ENCODE measurements at places on chromosomes 16 and 17. TPM values are rescaled to one million over a fixed set of nuclear protein-coding genes. Genes with fewer than 3 reads are reported as not detected.
A peak's percentile ranks its signal among the peaks of the same experiment; 100 is the strongest.

Gene FOXC2
- total RNA-seq = 2.2 TPM

Gene HOXB3
- 1.5 TPM for total RNA-seq

Gene PPY
- total RNA-seq = not detected

Gene KLHL10
- 0.36 TPM for total RNA-seq

Gene GDPD1
- 1.1 TPM for total RNA-seq

GRCh38 chr16:75267631-75268264 lies 16.3 kb upstream of the BCAR1 start:
- DNase-seq = peak; percentile 98

DNA sequence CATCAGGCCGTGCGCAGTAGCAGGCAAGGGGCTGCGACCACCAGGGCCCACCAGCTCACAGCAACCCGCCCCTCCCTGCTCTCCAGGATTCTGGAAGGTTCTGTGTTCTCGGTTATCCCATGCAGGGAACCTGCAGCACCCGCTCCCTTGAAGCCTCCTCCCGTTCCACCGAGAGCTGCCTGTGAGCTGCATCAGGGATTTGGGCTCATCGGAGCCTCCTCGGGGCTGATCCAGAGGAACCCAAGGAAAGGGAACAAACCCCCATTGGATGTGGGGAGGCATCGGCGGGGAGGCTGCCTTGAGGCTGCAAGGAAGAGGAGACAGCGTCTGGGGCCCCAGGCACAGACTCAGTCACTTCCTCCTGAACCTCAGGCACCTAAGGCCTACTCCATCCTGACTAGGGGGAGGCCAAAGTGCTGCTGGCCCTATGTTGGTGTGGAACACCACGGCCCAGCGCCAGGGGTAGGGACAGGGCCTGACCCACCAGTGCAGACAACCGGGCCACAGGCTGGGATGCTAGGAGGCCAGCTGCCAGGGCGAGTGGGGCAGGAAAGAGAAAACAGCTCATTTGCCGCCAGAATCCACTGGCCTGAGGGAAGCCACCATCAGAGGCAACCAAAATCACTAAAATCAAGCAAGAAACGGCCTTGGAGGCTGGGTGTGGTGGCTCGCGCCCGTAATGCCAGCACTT lies 14.4 kb upstream of the LGALS3BP start:
- peak; percentile 90 for DNase-seq

DNA sequence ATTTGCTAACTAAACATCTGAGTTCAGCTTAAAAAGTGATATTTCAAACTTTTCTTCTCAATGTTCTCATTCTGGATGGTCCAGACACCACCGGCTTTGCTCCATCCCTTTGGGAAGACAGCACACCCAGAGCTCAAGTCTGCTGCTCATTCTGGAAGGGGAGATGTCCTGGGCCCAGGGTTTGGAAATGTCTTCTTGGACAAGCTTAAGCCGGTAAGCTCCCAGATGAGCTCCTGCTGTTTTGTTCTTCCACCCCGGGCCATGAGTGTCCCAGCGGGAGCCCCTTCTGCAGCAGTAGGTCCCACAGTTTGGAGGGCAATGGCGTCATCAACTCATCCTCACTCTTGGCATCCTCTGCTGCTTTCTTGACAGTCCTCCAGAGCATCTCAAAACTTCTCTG lies 105.2 kb downstream of the TMEM100 start:
- no peak for DNase-seq

DNA sequence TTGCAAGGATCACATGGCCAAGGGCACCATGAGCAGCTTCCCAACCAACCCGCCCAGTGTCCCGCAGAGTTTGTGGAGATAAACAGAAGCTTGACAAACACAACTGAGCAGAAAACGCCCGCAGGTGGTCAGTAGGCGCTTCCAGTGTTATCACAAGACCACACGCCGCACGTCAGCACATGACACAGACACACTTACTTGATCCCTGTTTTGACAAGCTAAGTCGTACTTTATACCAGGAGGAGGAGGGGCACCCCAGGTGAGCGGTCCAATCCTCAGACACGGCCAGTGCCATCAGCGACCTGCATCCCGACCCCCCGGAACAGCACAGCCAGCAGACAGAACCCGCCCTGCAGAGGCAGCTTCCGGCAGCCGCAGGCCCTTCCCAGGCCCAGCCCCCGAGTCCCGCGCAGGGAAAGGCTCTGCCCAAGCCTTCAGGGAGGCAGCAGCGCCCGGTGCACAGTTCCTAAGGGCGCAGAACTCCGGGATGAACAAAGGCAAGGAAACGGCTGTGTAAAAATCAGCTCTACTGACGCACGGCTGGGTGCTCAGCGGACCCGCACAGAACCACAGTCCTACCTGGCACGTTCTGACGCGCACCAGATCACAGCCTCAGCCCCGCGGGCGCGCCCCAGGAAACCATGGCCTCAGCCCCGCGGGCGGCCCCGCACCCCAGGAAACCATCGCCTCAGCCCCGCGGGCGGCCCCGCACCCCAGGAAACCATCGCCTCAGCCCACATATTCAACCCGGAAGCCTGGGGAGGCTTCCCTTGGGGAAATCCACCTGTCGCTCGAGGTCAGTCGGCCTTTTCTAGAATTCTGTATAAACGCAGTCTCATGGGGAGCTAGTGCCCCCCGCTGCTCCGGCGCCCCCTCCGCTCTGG lies 27.8 kb downstream of the AXIN1 start:
- DNase-seq = peak; percentile 72

DNA sequence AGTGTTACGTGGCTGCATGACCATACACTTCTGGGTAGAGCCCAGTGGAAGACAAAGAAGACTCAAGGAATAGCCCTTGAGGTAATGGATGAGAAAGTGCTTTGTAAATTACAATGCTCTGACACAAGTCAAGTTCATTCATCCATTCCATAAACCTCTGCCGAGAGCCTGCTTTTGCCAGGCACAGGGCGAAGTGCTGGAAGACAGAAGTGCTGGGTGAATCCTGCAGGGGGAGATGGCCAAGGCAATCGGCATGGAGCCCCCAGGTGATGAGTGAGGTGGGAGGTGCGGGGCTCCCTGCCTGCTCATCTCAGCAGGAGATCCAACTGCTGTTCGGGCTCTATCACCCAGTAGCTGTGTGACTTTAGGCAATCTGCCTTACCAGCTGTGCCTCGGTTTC lies 2.8 kb upstream of the SOCS3 start:
- DNase-seq = peak; percentile 77

- no peak for DNase-seq
Measured at GRCh38 chr16:55379371-55379770, 55.4 kb downstream of the IRX6 start.

DNA sequence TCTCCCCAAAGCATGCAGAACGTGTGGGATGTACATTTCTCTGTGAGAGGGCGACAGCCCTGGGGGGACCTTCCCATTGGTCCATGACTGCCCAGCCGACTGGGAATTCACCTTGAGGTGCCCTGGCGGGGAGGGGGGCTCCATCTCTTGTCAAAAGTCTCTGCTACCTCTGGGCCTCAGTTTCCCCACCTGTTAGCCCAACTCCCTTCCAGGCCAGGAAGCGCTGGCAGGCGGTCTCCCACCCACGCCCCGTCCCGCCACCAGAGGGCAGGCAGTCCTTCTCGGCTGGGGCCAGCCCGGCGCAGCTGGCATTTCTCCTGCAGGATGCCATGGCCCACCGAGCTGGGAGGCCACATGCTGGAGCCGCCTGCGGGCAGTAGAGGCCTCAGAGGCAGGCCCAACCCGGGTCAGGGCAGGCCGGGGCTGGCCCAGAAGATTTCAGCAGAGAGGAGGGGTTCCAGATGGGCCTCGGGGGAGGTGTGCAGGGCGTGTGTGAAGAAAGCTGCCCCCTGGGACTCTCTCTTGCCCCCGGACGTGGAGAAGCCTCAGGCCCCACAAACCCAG lies 16.6 kb downstream of the CD7 start:
- peak; percentile 97 for DNase-seq

- no peak for DNase-seq
Measured at GRCh38 chr17:79377230-79377786, 233.5 kb downstream of the RBFOX3 start.

DNA sequence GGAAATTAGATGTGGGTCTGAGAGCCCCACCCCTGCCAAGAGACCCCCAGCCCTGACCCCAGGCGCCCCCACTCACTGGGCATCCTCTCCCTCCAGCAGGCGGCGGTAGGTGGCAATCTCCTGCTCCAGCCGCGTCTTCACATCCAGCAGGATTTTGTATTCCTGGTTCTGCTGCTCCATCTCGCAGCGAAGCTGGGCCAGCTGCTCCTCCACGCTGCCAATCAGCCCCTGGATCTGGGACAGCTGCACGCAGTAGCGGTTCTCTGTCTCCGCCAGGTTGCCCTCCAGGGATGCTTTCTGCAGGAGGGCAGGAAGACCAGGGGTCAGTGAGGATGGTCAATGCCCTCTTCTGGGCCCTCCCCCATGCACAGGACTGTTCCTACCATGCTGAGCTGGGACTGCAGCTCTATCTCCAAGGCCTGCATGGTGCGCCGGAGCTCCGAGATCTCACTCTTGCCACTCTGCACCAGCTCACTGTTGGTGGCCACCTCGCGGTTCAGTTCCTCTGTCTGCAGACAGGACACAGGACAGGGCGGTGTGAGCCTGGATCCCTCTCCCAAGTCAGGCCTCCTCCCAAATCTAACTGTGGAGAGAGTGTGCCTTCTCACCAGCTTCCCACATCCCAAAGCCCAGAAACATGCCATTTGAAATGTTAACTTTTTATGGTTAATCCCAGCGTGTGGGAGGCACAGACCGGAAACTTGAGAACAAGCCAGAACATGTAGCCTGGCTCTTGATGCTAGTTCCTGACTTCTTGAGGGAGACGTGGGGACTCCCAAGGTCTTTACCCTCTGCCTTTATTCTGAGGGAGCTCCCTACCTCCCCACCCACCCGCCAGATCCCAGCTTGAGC lies 3.6 kb downstream of the KRT17 start:
- DNase-seq = peak; percentile 89

DNA sequence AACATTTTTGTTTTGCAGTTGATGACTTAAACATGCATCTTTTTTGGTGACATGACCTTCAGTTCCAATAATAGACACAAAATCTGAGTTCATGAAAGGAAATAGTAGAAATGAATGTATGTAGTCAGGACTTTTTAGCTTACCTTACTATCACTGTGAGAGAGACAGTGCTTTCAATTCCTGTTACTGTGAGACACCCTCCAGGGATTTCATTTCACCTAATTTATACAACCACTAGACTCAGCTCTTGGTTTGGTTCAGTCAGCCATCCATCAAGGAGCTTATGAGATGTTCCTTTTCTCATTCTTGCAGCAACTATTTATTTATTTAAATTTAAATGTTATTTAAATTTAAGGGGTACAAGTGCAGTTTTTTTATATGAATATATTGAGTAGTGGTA lies 77.9 kb downstream of the MAP2K4 start:
- no peak for DNase-seq

- DNase-seq = no peak
Measured at GRCh38 chr16:77116856-77117255, 74.1 kb upstream of the MON1B start.

DNA sequence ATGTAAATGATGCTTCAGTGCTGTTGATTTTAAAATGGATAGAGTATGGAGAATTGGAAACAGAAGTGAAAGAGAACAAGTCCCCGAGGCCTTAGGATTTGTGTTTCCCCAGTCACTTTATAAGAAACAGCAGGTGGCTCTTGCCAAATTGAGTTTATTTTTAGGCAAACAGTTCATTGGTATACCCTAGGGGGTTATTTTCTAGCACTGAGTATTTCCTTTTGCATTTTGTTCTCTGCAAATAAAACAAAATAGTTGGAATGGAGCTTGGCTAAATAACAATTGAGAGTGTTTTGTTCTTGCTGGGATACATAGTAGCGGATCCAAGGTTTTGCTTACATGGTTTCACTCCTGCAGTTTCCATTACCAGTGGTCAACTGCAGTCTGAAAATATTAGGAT lies 591.1 kb upstream of the C16orf82 start:
- DNase-seq = no peak

DNA sequence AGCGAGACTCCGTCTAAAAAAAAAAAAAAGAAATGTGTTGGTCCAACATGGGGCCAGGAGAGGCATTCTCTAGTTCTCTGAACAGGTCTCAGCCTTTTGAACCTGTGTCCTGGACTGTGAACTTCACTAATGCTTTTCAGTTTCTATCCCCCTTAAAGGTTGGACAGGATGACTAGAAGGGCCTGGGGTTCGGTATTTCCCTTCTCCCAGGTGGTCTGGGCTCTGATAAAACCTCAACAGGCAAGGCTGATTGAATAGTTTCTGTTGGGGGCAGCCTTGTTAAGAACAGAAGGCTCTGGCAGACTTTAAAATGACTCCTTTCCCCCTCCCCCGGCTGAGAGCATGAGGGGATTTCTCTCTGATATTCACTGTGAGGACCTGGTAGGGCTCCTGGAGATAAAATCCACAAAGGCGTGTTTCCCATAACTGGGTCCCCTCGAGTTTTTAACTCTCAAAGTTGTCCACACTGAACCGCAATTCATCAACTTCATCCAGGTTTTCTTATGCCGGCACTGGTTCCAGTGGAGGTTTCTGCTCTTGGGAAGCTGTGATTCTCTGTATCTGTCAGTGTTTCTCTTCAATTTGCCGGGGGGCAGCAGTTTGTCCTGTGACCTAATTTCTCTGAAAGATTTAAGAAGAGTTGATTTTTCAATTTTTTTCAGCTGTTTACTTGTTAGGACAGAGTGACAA lies 91.3 kb downstream of the METRNL start:
- DNase-seq = no peak

GRCh38 chr17:27351759-27352158 lies 57.8 kb downstream of the WSB1 start:
- no peak for DNase-seq

GRCh38 chr17:77164483-77165091 lies 23.8 kb downstream of the SEC14L1 start:
- no peak for DNase-seq

DNA sequence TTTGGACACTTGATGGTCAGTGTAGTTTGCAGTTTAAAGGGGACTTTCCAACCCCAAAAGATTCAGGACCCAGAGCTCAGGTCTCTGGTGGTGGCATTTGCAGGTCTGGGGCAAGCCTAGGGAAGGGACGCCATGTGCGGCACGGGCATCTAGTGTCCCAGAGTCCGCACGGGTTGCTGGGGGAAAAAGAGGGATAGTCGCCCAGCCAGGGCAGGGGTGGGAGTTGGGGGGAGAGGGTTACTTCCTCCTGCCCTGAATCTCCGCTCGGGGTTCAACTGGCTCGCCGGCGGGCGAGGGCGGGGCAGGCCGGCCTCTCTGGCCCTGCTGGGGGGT lies 239 bp upstream of the CA7 start:
- DNase-seq = peak; percentile 62

- no peak for DNase-seq
Measured at GRCh38 chr16:55225972-55226542, 97.9 kb upstream of the IRX6 start.

- DNase-seq = peak; percentile 84
Measured at GRCh38 chr17:40190197-40191021, 13.1 kb downstream of the RAPGEFL1 start.

- DNase-seq = no peak
Measured at GRCh38 chr17:2188971-2189630, 114.5 kb downstream of the SMG6 start.

DNA sequence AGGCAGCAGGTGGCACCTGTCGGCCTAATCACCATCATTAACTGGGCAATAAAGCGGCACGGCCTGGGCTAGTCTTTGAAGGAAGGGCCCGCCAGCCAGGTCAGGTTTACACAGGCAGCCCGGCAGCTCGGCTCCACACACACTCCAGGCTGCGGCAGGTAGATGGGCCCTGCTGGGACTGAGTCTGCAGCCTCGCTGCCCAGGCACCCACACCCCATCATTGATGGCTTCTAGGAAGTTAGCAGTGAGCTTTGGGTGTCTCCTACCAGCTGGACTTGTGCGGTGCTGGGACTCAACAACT lies 6.8 kb upstream of the FOXN1 start:
- DNase-seq = peak; percentile 53

GRCh38 chr17:42979511-42980273 lies at the start of gene PTGES3L:
PTGES3L (minus strand) TSS chr17:42980080; CDS start chr17:42980053, 27 bp downstream.
- peak; percentile 94 for DNase-seq

GRCh38 chr17:2243953-2244352 lies 59.6 kb downstream of the SMG6 start:
- DNase-seq = no peak

- no peak for DNase-seq
Measured at GRCh38 chr17:53470626-53471025, 352.1 kb upstream of the KIF2B start.

Data from osteoblast (primary cell).